ENCODE measurements at places on chromosomes 3 and 15.

- peak; percentile 2 for DNase-seq
These were observed 28.5 kb upstream of the LRRC34 start for GRCh38 chr3:169841171-169841570.

DNA sequence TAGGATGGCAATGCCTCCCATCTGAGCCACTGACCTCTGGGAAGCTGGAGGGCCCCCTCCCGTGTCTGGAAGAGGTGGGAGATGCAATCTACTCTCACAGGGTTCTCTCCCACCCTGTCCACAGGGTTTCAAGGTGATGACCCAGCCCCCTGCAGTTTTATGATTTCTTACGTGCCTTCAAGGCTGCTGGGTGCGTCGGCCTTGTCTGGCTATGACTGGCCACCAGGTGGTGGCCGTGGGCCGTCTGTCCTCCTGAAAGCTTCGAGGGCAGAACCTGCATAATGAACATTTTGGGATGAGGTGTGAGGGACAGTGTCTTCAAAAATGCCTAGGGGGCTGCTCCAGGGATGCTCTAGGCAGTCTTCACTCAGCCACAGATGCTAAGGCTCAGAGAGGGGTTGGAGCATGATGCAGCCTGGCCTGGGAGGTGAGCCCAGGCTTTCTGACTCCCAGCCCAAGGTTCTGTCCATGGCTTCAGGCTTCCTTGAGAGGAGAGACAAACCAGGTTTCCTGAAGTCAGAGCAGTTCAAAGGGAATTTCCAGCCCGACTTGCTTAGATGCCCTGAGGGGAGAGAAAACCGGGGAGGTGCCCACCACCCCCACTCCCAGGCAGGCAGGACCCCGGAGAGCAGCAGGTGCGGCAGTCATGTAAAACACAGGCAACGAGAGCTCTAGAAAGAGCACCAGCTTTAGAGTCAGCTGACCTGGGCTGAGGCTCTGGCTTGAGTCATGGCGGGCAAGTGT lies 18.7 kb downstream of the ISG20 start:
- peak; percentile 21 for DNase-seq

DNA sequence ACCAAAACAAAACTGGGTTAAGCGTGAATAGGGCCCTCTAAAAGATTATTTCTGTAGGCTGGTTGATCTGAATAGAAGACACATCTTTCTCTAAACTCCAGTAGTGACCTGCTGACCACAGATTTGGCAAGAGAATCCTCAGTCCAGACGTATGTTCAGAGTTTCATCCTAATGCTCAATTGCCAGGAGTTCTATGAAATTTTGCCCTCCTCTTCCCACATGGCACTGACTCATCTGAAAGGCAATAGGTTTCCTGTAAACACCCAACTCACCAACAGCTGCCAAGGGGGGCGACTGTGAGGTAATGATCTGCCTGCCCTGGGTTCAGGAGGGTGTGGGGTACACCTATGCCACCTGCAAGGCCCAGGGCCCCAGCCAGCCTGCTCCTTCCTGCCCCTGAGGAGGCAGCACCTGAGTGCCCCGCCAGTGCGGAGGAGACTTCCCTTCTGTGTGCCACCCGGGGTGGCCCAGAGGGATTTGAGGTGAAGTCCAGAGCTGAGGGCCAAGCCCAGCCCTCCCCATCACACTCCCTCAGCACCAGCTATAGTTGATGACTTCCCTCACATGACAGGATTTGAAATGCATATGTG lies 8.4 kb upstream of the PLA2G4D start:
- DNase-seq: no peak

GRCh38 chr3:122890720-122891220 lies 95.9 kb downstream of the SLC49A4 start:
- no peak for DNase-seq

DNA sequence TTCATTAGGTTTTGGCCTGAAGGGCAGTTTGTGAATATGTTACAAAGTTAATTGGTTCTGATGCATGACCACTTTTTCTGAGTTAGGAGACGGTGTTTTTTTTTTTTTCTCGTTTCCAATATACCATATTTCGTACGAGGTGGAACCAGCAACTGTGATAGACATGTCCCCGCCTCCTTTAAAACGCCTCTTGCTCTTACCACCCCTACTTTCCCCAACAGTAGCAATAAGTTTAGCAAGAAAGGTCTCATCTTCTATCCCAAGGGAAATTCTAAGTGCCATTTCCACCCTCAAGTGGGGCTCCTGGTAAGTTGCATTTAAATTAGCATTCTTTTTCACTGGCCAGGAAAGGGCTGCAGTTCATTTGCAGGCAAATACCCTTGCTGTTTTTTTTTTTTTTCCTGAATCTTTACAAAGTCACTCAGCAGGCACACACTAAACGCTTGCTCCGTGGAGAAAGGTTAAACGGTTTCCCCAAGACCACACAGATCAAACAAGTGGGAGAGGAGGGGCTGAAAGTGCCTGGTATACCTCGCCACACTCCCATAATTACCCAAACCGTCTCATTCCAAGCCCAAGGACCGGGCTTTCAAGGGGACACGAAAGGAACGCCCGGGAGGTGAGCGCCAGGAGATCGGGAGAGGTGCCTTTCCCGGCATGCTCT lies 39.5 kb upstream of the MGA start:
- DNase-seq: no peak

GRCh38 chr3:18100121-18100520 lies 325.0 kb downstream of the SATB1 start:
- DNase-seq: no peak

- DNase-seq: no peak
These were observed 287.2 kb downstream of the CGGBP1 start for GRCh38 chr3:87771337-87772192.

- DNase-seq: no peak
These were observed 4.9 kb downstream of the TM2D3 start for GRCh38 chr15:101647251-101647650.

DNA sequence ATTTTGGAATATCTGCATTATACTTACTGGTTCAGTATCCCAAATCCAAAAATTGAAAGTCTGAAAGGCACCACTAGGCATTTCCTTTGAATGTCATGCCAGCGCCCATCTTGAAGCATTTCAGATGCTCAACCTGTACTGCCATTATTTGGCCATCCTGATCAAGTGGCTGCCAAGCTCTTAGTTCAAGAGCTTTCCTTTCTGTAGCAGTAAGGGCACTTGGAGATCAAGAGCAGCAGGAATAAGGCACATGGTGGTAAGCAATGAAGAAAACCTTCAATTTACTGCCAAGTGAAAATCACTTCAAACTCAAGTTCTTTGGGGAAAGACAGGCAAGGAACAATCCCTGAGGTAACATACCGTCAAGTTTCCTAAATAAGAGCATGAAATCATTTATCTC lies 10.0 kb downstream of the RHOA start:
- no peak for DNase-seq

GRCh38 chr3:172635588-172635987 lies 75.3 kb downstream of the NCEH1 start:
- no peak for DNase-seq

DNA sequence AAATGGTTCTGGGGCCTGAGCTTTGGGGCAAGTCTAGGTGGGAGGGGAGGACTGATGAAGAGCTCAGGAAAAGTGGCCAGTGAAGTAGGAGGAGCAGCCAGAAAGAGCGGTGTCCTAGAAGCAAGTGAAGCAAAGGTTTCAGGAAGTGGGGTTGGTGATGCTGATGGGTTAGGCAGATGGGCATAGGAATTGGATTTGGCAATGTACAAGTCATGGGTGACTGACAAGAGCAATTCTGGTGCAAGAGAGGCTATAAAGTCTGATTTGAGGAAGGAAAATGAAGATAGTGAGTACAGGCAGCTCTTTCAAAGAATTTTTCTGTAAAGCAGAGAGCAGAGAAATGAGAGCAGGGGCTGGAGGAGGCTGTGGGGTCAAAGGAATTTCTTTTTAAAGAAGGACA lies 19.7 kb downstream of the ALPK3 start:
- DNase-seq: no peak

DNA sequence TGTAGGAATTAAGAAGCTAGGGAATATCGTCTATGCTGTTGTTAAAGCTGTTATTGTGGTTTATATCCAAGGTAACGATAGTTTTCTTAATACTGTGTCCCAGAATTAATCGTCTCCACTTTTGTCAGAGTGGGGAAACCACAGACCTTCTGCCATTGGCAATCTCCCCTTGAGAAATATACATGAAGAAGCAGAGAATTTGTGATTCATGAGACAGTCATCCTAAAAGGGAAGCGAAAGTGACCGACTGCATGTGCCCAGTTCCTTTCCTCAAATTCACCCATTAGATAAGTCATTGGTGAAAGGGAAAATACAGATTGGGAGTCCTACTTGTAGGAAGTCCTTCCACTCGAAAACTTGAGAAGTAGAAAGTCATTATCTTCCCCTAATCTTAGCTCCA lies 26.6 kb downstream of the DIPK2A start:
- no peak for DNase-seq

GRCh38 chr3:116743062-116743461 lies 33.5 kb downstream of the TUSC7 start:
- no peak for DNase-seq

DNA sequence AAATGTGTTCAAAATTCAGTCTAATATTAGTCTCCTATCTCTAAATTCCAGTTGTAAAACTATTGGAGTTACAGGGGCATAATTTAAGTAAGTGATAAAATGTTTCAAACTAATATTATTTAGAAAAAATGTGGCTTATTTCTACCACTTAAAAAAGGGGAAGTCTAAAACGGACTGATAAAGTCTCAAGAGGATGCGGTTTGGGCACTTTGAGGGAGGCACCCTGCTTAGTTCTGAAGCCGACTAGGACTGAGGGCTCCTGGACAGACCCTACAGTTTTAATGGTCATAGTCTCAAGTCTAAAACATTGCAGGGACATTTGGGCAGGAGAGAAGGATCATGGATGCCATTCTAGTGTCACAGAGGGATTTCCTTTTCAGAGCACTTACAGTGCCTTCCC lies 566.3 kb downstream of the NR2F2 start:
- DNase-seq: no peak

GRCh38 chr3:12454816-12455121 lies 29.5 kb upstream of the TSEN2 start:
- DNase-seq: no peak

GRCh38 chr3:30688776-30689641 lies 82.6 kb downstream of the TGFBR2 start:
- DNase-seq: no peak

- no peak for DNase-seq
These were observed 1129.6 kb upstream of the GBE1 start for GRCh38 chr3:82891028-82891427.

- DNase-seq: no peak
These were observed 185.1 kb downstream of the GOLGA6L6 start for GRCh38 chr15:20356444-20356910.

DNA sequence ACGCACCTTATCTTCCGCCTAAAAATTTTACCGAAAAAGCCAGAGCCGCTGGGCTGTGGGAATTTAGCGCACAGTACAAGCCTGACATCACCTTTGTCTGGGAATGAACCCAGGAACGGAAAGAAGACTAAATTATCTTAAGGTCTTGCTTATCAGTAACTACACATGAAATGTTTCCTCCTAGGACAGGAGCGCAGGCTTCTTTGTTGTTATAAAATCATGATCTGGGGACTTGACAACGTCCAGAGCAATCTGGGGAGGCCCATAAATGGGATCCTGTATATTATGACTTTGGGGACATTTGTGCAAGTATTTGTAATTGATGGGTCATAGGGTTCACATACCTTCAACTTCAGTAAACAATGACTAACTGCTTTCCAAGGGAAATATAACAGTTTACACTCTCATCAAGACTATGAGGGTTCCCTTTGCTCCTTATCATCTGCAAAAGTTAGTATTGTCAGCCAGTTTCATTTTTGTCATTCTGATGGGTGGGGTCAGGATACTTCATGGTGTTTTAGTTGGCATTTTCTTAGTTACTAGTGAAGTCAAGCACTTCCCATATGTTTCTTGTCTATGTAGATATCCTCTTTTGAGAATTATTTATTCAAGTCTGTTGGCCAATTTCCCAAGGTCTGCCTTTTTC lies 213.9 kb upstream of the PFN2 start:
- no peak for DNase-seq

DNA sequence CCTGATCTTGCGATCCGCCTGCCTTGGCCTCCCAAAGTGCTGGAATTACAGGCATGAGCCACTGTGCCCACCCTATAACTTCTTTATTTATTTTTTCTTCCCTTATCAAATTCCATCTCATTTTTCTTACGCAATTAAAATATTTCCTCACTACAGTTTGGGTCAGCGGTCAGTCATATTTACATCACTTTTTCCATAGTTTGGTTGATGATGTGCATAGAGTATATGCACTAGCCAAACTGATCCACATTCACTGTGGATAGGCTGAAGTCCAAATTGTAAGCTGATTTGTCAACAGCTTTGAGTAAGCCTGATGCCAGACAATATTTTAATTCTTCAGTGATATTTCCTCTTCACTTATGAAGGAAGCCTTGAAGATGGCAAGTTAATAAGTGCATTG lies 256.3 kb downstream of the TIGIT start:
- no peak for DNase-seq

DNA sequence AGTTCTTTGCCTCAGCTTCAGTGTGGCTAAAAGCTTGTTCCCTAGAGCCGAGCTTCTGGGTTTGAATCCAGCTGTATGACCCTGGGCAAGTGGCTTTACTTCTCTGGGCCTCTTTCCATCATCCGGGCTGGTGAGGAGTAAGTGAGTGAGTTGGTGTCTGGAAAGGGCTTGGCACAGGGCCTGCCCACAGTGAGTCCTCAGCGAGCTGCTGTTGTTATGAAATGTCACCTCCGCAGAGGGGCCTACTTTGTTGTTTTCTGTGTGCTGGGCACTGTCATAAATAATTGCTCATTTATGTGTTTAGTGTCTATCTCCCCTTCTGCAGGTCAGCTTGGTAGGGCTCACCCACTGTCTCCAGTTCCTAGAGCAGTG lies 31.7 kb downstream of the SLC6A6 start:
- DNase-seq: no peak

- DNase-seq: peak; percentile 9
These were observed 156.5 kb downstream of the PDCD6IP start for GRCh38 chr3:33954956-33955355.

DNA sequence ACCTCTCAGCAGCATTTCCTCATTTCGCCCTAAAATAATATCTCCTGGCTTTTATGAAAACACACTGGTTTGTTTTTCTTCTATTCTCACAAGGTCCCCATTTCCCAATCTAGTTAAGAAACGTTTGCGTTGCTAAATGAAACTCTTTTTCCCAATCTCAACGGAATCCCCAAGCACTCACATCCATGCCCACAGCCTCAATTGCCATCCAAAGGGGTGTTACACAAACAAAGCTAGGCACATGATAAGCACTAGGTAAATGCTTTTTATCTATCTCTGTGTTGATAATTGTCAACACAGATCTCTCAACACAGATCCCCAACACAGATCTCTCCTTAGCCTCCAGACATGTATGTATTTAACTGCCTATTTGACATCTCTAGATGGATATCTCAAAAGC lies 35.2 kb upstream of the TF start:
- DNase-seq: no peak

- no peak for DNase-seq
These were observed 95.1 kb downstream of the RPL39L start for GRCh38 chr3:187044206-187044605.

GRCh38 chr3:13937131-13937530 lies 57.3 kb upstream of the WNT7A start:
- no peak for DNase-seq

DNA sequence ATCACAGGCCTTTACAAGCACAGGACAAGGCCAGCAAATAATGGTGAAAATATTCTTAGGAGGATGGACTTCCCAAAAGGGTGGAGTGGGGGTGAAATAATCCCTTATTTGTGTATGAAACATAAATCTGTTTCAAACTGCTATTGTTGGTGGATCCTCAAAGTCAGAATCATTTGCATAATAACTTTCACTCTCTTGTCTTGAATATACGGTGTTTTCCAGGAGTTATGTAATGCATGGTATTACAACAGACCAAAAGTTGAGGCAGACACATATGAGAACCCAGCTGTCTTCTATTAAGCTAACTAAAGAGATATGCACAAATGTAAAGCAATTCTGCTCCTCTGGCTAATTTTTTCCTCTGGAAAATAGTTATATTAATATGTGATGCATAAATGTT lies 57.7 kb downstream of the PRTG start:
- no peak for DNase-seq

Data from NCI-H1105 (cell line).